Stimulated activated CD8-positive, alpha-beta memory T cell treated with anti-CD3 and anti-CD28 coated beads, Interleukin-7, amount 100 ng/mL, for 1 hour (primary cell): ENCODE measurements at places on chromosomes 1 and 21.

GRCh38 chr1:201155354-201155753 is 1.1 kb upstream of the TMEM9 start:
- DNase-seq, result no peak

- no peak for DNase-seq
These were observed 1.8 kb downstream of the OSBPL9 start for GRCh38 chr1:51618715-51619114.

- DNase-seq, result peak; percentile 30
These were observed 26.2 kb upstream of the SCMH1 start for GRCh38 chr1:41268154-41268770.

DNA sequence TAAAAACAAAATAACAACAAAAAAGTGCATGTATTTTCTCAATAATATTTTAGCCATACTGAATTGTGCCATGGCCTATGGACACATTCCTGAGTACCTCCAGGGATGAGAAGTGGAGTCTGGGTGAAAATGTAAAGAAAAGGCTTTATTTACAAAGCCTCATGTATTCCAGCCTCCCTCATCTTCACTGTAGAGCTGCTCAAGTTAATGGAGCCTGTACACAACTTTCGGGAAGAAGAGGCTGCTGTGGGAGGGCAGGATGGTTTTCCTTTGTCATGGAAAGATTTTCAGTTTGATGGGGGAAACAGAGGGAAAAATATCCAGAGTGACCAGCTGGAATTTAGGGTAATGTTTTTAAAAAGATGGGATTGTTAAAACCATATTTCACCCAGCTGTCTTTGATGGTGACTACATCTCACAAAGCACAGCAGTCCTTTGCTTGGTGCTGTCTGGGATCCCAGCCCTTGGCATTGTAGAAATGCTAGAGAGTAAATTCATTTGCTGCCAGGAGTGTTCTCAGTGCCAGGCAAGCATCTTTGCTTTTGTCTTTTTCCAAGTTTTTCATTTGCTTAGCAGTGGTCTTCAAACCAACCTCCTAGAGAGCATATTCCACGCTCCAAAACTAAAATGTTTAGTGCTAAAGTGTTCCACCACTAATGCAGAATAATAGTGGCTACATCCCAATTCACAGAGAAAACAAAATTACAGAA is 54.9 kb downstream of the DPT start:
- DNase-seq, result no peak

DNA sequence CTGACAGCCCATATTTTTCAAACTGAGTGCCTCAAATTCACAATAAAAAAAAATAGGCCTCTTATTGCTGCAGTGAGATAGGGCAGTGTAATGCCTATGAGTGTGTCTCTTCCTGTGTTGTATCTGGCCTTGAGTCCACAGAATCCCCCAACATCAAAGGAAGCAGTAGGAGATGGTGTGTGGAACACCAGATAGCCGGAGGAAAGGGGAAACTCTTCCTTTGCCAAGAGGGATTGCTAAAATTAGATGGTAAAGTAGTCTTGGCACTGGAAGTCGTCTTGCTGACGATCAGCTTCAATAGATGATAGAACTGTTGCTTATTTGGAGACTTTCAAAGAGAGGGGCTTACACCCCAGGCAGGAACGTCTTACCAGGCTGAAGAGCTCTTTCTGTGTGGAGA is 51.8 kb downstream of the RUNX1 start:
- no peak for DNase-seq

DNA sequence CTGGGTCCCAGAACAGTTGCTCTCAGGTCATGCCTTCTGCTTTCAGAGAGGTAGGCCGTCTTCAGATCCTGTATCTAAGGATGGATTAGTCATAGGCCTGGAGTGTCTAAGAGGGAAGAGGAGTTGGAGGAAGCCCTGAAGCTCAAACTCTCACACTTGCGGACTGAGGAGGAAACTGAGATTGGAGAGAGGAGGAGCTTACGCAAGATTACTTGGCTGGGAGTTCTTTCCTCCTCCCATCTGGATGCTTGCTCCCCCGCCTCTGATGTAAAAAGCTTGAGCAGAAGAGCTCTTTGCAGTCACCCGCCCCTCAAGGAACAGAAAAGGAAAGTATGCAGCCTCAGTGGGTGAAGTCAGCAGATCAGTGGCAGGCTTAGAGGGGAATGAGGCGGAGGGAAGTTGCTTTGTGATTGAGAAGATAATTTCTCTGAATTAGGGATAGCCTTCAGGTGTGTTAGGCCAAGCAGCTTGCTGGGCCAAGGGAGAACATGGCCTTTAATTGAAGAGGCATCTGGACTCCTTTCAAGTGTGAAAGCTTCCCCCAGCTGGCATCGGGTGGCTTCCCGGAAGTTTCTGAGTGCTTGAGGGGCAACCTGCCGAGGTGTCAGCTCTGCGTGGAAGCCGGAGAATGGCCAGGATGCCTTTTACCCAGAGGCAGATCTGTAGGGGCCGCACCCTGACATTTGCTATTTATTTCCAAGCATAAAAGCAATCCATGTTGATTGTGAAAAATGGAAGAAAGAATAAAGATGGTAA is 6.6 kb downstream of the ADORA1 start:
- DNase-seq, result no peak

GRCh38 chr1:220367833-220368232 is 95.6 kb upstream of the RAB3GAP2 start:
- no peak for DNase-seq

- DNase-seq, result no peak
These were observed 745.1 kb downstream of the LTN1 start for GRCh38 chr21:28247454-28248020.

DNA sequence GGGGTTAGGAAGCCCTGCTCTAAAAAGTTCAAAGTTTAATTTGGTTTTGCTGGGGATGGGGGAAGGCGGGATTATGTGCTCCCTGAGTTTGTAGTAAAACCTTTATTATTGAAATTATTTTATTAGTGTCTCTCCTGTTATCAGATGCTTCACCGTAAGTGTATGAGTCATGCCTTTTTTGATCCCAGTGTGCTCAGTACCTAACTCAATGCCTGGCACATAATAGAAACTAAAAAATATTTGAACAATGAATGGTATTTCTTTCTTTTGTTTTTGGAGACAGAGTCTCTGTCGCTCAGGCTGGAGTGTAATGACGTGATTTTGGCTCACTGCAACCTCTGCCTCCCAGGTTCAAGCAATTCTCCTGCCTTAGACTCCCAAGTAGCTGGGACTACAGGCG is 6.4 kb downstream of the SNRPE start:
- DNase-seq, result no peak

DNA sequence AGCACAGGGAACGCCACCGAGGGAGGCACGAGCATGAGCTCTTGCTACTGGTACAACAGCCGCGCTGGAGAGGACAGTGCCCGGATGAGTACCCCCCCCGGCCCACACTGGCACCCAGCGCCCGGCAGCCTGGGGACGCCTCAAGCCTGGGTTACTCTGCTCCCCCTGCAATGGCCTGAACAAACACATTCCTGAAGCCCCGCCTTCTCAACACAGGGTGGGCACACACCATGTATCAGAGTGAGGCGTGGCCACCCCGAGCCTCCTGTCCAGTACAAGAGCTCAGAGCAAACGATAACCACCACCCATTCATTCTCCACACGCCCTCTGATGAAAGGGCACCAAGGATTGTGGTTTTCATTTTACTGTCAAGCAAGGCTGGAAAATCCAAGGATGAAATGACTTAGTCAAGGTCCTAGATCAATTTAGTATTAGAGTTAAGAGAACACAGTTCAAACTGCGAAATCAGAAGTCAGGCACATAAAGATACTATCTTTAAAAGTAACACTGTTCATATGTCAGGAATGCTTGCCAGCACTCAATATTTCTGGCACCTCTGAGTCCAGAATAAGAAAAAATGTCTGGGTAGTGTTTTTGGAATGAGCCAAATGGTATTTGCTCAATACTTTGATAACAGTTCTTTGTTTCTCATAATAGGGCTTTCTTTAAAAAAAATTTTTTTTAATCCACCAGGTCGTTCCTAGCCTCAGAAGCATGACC is 22.0 kb downstream of the UBE2G2 start:
- no peak for DNase-seq

DNA sequence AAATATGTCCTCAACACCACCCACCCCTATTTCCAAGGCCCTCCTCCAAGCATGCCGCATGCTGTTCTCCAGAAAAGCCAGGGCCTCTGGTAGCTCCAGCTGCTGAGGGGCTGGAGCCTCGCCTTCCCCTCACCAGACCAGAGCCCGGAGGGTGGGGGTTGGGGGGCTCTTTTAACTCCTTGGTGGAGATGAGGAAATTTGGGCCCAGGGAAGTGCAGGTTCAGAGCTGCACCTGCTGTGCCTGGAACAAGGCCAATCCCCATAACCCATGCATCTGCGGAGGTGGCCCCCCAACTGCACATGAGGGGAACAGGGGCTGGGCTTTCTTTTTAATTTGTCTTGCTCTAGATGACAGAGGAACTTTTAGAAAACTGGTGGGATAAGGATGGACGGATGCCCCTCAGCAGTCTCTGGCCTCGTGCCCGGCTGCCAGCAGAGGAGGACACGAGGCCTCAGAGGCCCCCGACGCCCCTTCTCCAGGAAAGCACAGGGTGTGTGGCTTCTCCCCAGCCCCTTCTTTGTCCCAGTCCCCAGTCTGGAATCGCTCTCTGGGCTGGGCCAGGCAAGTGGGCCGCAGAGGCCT is 550 bp upstream of the SELENON start:
- DNase-seq, result no peak

- DNase-seq, result no peak
These were observed 27.4 kb downstream of the POFUT2 start for GRCh38 chr21:45260191-45260825.

DNA sequence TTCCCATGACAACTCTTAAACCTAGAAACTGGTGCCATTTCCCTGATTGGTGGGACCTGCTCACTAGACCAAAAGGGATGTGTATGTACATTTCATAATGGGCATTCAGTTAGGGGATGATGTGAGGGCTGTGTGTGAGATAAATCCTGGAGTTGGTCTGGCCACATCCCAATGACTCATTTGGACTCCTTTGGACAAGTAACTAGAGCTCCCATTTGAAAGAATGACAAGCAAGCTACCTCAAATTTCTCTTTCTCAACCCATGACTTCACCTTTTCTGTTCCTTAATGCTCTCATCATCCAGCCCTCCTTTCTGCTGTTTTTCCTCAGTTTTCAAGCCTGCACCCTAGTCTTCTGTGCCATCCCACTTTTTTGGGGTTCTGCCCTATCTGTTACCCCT is 27.9 kb downstream of the EBNA1BP2 start:
- DNase-seq, result no peak

DNA sequence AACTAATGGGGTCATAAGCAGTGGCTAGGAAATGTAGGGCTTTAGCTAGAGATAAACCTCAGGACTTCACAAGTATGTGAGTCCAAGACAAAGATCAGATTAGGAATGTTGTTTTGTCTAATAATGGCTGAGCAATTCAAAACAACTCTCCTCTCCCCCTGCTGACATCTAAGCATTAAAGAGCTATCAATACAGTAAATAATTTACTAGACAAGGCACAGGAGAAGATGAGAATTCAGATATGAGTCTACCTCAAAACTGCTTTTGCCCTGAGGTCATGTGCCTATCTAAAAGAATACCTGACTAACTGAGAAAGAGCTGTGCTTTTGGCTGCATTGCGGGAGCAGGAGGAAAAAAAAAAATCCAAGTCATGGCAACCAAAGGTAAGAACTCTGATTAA is 86.8 kb downstream of the SPATA17 start:
- no peak for DNase-seq

DNA sequence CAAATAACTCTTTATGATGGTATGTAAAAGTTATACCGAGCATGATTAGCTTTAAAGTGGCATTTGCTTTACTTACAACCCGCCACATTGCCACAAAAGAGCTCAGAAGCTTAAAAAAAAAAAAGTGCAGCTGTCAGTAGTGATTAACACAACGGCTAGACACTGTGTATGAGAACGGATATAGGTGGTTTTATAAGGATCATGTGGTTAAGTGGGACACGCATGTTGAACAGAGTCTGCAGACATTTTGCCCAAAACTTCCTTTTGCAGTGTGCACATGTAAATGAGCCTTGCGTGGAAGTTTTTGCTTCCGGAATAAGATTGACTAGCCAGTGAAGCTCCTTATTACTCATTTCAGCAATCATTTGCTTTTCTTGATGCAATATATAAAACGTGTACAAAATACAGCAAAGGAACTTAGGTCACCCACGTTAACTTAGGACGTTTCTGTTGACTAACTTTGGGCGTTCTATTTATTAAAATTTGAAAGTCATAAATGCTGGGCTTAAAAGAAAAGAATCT is 58.7 kb upstream of the RGS1 start:
- DNase-seq, result peak; percentile 14

- no peak for DNase-seq
These were observed 209.2 kb downstream of the KCTD3 start for GRCh38 chr1:215776336-215776735.

DNA sequence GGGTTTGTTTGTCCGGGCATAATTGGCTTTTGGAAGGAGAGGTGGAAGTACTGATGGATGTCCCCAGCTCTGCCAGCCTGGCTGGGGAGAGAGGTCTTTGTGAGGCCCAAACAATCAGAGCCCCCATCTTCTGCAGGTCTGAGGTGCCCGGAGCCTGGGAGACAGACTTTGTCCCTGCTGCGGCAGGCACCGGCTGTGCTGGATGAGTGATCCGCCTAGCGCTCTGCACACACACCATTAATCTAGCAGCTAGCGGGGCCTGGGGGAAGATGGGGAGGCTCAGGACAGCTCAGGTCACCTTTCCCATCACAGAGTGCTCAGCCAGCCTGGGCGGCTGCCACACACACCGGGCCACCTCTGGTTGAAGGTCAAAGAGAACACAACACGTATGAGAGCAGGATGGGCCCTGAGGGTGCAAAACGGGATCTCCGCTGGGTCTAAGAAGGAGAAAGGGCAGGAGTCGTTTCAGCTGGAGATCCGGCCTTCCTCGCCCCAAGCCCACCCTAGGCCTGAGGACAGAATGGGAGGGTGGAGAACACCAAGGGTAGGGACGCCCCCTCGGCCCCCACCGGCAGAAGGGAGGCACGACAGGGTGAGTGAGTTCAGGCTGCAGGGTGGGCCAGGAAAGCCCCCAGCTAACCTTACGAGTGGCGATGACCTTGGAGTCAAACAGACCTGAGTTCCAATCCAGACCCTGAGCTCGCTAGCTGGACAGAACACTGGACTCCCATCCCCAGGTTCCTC is 341.8 kb downstream of the NPHP4 start:
- no peak for DNase-seq

- no peak for DNase-seq
These were observed 80.3 kb downstream of the OSBPL9 start for GRCh38 chr1:51697166-51697565.

DNA sequence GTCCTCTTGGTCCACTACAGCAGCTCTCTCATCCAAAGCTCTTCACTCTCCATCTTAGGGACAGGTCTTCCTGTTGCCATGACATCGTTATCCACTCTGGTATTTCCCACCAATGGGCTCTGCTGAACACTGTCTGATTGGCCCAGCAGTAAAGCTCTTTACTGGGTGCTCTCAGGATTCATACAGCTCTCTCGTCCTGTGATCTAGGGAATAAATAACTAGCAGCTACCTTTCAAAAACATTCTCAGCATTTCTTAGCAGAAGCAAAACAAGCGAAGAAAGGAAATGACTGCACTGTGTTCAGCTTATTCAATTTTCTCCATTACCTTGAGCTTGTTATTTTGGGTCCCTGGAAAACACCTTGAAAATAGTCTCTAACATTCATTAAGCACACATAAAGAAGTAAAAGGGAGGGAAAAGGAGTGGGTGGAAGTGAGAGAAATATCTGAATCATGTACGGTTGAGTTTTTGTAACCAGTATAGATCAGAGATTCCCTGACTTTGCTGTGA is 163.4 kb upstream of the SGIP1 start:
- no peak for DNase-seq
